IPS-NIHi11 (cell line): ENCODE measurements at places on chromosomes 7 and 10.

DNA sequence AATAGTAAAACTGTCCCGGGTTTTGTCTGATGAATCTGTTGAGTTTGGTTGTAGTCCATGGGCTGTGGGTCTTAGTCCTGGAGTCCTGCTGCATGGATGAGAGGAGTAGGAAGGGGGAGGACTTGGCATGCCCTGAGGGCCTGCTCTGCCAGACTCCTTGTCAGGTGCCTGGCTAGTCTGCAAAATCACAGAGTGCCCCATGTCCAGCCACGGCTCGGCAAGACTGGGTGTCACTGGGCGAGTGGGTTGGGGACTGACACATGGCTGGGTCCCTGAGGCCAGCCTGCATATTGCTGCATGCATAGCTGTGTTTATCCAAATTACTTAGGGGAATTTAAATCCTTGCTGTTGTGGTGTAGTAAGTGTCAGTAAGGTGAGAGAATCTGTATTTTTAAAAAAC, 9.7 kb downstream of the MINDY4 start:
- no peak for DNase-seq

DNA sequence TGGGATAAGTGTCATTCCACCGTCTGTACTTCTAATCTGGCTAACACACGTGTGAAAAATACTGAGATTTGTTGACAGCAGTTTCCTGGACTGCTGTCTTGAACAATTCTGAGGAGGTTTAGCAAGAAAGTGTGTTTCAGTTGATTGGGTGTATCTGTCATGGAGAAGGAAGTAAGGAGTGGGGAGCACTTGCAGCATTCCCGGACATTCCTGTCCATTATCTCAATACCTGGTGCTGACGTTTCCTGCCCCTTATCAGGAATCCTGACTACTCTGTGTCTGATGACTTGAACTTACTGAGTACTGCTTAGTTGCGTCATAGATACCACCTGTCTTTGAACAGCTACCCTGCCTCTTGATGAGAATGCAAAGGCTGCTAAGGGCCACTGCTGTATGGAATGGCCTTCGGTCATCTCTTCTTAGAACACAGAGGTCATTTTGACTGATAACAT, 72.0 kb upstream of the VKORC1L1 start:
- no peak for DNase-seq

- no peak for DNase-seq
Measured at GRCh38 chr10:124641282-124642087, 102.7 kb downstream of the FAM53B start.

DNA sequence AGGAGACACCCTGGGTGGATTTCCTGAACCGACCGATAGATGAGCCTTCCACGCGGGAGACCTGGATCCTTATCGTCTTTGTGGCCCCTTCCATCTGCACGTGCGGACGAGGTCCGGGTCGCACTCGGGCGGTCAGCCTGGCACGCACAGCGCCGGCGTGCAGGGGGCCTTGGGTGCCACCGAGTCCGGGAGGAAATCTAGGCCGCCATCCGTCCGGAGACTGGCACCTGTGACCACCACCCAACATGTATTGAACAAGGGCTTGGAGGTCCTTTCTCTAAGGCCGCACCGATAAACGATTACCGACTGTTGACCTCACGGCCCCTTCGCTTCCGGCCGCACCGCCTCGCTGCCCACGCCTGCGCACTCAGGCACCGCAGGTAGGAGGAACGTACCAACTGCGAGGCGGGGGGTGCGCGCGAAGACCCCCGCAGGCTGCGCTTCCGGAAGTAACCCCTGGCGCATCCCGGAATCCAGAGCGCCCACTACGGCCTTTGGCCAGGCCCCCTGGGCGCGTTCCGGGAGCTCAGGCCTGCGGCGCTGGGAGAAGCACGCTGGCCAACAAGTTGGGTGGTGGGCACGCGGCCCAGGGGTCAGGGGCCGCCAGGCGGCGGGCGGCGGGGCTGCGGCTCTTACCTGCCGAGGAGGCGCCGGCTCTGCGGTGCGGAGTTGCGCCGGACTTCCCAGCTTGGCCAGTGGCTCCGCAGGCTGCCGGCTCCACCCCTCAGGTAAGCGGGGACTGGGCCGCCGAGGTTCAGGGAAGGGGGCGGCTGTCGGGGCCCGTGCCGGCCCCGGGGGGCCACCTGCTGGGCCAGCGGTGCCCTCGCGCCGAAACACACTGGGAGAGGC, at the start of the genes ACTR3C and LRRC61:
Gene ACTR3C (minus strand): TSS at position 713 of the 849 bp plus-strand sequence. CDS start 28,249 bp downstream, outside the sequence.
Gene LRRC61 (plus strand): TSS at position 523 of the 849 bp plus-strand sequence. CDS start 13,507 bp downstream, outside the sequence.
- DNase-seq = peak; percentile 84

DNA sequence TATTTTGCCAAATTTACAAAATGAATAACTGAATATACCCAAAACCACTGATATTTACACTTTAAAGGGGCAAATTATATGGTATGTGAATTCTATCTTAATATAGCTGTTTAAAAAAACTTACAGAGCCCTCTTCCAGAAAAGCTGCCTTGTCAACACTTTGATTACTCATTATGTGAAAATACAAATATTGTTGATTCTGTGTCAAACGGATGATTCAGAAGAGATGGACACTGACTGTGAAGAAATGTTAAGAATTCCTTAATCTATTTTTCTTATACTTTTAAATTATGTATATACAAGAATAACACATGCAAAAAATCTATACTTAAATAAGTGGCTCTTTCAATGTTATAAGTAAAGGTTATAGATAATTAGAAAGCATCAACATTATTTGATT, 41.5 kb downstream of the SMURF1 start:
- no peak for DNase-seq

GRCh38 chr10:51231754-51232153, 157.5 kb downstream of the PRKG1 start:
- no peak for DNase-seq

DNA sequence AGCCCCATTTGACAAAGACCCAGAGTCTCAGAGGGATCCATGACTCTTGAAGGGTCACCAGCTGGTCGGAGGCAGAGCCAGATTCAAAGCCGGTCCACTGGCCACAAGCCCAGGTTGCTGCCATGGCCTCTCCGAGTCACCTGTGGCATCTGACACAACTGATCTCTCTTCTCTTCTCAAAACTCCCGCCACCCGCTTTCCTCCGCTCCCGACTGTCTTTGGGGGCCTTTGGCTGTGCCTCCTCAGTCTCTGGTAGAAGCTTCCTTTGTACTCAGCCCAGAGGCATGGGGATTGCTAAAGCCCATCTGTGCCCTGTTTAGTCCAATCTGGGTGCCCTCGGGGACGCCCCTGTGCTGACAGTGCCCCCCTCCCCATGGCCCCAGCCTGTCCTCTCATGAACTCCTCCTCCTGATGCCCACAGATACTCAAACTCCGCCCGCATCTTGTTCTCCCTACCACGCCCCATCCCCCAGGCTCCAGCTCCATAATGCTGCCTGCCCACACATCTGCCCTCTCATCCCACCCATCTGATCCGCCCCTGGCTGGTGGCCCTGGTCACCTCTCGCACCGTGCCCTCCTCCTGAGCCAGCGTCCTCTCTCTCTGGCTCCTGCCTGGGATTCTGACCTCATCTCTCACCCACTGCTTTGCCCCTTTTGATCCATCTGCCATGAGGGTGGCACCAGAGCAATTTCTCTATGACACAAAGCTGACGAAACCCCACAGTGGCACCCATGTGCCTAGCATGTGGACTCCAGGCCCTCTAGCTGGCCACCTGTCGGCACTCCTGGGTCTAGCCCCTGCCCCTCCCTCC, 150.6 kb downstream of the SLIT1 start:
- no peak for DNase-seq

GRCh38 chr10:117163061-117163953, 25.2 kb upstream of the VAX1 start:
- DNase-seq = peak; percentile 77
